ENCODE measurements at places on chromosomes 2 and 18. TPM values are rescaled to one million over a fixed set of nuclear protein-coding genes. Genes with fewer than 3 reads are reported as not detected.

CMPK2 gene
- polyA plus RNA-seq = 4.6 TPM

RGPD4 gene
- polyA plus RNA-seq = 0.05 TPM

- no peak for DNase-seq
Measured at GRCh38 chr2:178229927-178230326, 35.6 kb downstream of the OSBPL6 start.

- DNase-seq = no peak
Measured at GRCh38 chr2:189583227-189584198, 2.9 kb upstream of the SLC40A1 start.

RUFY4 gene
- not detected for polyA plus RNA-seq

GRCh38 chr2:144511937-144512336 lies 8.0 kb downstream of the ZEB2 start:
- DNase-seq = no peak

DNA sequence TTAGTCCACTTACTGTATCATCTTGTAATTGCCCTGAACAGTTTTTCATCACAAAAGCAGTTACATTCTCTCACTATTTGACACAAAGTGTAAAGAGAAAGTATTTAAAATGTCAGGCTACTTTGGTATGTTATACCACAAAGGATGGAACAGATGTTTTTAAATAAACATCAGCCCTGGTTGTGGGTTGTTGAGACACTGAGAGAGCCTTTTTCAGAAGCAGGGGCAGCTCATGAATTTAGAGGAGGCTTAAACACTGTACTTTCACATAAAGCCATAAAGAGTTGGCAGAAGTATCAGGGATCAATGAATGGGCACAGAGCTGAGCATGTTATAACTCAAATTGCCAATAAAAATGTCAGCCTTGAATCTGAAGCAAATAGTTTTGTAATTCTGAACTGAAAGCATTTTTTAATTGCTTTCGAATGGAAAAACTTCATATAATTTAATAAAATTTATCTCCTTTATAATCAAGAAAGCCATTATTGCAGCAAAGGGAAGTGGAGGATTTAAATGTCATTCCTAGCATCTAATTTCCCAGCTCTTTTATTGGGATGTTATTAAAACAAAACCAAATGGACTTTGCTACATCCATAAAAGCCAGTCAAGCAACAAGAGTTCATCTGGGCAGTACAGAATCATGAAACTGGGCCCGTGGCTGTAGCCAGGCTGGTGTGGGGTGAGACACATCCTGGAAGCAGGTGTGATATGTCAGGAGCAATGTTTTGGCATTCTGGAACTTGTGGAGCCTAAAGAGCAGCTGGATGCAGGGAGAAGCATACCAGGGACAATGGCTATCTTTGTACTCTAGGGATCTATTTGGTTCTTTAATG lies 95.1 kb upstream of the NT5C1B start:
- no peak for DNase-seq

GRCh38 chr2:175019566-175020327 lies 14.6 kb upstream of the CHN1 start:
- no peak for DNase-seq

- DNase-seq = no peak
Measured at GRCh38 chr2:176746411-176746810, 466.2 kb upstream of the HNRNPA3 start.

DNA sequence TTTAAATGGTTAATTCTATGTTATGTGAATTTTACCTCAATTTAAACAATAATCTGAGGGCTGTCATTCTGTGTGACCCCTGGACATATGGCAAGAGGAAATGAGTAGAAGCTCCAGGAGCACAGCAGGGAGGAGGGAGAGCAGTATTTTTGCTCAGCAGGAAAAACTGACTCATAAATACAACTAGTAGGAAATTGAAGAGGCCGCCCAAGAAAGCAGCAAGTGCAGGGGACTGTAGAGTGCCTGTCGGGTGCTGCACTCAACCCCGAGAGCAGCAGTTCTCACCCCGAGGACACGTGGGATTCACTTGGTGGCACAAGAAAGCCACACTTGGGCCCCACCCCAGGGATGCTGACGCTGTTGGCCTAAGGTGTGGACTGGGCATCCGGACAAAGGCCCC lies 60.8 kb downstream of the NPAS2 start:
- DNase-seq = no peak

KLF7 gene
- 18.6 TPM for polyA plus RNA-seq

DNA sequence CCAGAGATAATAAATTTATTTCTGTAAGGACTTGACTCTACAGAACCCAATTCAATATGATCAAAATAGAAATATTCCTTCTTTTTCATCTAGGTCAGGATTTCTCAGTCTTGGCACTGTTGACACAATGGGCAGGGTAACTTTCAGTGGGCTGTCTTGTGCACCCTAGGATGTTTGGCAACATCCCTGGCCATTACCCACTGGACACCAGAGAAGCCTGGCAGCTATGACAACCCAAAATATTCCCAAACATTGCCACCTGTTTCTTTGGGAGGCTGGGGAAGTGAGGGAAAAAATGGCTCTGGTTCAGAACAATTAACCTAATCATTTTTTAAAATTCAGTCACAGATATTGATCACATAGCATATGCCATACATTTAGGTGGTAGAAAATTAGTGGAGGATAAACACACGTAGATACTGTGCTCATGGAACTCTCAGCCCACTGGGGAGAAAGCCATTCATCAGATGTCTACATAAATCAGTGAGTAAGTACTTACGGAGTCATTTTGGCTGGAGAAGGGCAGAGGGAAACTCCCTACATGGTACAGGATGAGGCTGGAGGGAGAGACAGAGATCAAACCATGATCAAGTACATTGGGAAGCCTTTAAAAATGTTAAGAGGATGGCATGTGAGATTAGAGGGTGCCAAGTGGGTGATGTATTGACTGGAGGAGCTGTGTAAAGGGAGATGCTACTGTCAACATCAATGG lies 718 bp upstream of the TNP1 start:
- no peak for DNase-seq

DNA sequence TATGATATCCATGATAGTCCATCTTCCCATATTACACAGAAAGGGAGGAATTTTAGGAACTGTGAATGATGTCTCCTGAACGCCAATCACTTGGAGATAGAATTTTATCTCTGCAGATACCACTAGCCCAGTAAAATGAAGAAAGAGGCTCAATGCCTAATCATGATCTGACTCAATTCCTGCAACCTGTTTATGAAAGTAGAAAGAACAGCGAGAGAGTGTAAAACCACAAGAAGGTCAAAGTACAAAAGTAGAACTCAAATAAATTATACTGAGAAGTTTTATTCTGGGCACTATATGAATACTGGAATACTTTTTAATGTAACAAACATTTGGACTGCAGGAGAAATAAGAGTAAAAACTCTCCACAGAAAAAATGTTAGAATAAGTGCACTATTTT lies 892.1 kb upstream of the DDX18 start:
- DNase-seq = no peak

UGT1A9 gene
- polyA plus RNA-seq = 0.18 TPM

CCL20 gene
- 0.36 TPM for polyA plus RNA-seq

GRCh38 chr18:25843791-25844190 lies 246.6 kb downstream of the SS18 start:
- no peak for DNase-seq

DNA sequence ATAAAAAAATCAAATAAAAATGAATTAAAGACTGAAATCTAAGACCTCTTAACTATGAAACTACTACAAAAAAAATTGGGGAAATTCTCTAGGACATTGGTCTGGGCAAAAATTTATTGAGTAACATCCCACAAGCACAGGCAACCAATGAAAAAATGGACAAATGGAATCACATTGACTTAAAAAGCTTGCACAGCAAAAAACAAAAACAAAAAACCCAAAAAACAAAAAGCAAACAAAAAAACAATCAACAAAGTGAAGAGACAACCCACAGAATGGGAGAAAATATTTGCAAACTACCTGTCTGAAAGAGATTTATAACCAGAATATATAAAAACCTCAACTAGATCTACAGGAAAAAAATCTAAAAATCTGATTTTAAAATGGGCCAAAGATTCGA lies 63.4 kb upstream of the CHN1 start:
- DNase-seq = no peak

NYAP2 gene
- not detected for polyA plus RNA-seq

GRCh38 chr2:61492476-61492875 lies 21.6 kb upstream of the USP34 start:
- no peak for DNase-seq

IL36G gene
- 0.39 TPM for polyA plus RNA-seq

SLC5A7 gene
- polyA plus RNA-seq = 0.69 TPM

GRCh38 chr2:160429248-160430000 lies 64.2 kb downstream of the RBMS1 start:
- DNase-seq = no peak

DNA sequence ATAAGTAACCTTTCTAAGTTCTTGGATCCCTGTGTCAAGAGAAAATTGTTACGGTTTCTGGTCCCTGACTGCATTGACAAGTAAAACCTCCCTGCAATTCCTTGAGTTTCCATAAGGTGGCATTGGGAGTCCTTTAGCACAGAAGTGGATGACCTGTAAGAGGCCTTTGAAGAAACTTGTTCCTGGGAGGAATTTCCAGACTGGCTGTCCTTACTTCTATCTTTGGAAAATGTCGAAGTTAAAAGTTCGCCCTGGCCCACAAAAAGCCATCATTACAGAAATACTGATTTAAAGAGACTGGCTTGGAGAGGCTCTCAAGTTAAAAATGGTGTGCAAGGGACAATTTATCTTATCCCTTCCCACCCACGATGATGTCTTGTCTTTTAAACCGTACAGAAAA lies 218.4 kb downstream of the CDH20 start:
- DNase-seq = peak; percentile 47

DNA sequence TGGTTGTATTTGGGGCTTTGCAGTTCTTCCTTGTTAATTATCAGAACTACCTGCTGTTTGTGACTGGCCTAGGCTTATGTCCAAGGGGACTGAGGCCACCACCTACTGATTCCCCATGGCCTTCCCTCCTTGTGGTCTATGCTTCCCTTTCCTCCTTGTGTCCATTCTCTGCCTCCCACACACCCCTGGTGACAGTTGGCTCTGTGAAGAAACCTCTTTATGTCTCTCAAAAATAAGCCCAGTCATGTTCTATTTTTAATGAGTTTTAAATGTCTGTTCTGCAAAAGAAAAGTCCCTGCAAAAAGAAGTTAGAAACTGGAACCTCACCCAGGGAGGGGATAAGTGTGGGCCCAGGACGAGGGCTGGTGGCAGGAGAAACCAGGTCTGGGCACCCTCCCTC lies 105.0 kb downstream of the SMC6 start:
- no peak for DNase-seq

DNA sequence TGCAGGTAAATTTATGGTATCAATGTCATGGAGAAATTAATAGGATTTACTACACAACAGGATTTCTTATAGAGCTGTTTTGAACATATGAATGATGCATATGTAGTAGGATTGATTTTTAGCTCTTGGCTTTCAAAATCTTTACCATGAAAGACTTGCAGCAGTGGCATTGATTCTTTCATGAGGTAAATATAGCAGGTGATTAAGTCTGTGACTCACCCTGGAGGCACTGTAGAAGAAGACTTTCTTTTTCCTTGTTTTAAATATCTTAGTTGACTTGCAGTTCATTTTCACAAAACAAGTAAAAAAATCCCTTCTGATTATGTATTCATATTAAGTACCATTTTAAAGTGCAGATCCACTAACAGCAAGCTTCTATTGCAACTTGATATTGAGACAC lies 463.0 kb downstream of the FBXO15 start:
- no peak for DNase-seq

XIRP2 gene
- 0.05 TPM for polyA plus RNA-seq

DNA sequence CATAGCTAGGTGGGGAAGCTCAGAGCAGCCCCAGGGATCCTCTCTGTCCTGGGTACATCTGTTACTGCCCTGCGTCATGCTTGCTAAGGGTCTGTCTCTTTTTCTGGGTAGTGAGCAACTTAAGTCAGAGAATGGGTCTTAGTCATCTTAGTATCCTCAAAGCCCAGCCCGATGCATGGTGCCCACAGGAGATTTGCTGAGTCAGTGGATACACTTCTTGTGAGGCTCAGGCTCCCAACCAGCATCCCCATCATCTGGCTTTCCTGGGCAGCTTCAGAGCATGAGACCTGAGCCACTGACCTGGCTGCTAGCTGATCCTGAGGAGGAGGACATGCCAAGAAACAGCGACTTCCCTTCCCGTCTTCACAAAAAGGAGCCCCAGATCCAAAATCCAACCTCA lies 10.0 kb downstream of the FOXI3 start:
- no peak for DNase-seq

- no peak for DNase-seq
Measured at GRCh38 chr2:123502931-123503330, 522.2 kb upstream of the CNTNAP5 start.

DNA sequence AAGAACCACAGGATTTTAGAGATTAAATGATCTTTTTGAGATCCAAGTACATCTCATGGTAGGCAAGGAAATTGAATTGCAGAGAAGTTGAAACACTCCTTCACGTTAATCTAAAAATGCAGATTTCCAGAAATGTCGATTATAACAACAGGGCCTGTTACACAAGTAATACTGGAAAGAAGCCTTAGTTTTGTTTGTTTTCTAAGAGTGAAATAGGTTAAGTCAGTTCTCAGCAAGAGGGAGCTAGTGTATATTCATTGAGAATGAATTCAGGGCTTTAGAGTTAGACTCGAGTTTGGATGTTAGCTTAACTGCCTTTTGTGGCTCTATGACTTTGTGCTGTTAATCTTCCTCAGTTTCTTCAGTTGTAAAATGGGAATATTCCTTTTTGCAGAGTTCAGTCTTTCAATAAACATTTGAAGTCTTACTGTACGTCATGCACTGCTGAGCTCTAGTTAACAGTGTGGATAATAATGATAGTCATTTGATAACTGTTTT lies 926 bp downstream of the NDUFV2 start:
- peak; percentile 28 for DNase-seq

DSC2 gene
- 40.6 TPM for polyA plus RNA-seq

DNA sequence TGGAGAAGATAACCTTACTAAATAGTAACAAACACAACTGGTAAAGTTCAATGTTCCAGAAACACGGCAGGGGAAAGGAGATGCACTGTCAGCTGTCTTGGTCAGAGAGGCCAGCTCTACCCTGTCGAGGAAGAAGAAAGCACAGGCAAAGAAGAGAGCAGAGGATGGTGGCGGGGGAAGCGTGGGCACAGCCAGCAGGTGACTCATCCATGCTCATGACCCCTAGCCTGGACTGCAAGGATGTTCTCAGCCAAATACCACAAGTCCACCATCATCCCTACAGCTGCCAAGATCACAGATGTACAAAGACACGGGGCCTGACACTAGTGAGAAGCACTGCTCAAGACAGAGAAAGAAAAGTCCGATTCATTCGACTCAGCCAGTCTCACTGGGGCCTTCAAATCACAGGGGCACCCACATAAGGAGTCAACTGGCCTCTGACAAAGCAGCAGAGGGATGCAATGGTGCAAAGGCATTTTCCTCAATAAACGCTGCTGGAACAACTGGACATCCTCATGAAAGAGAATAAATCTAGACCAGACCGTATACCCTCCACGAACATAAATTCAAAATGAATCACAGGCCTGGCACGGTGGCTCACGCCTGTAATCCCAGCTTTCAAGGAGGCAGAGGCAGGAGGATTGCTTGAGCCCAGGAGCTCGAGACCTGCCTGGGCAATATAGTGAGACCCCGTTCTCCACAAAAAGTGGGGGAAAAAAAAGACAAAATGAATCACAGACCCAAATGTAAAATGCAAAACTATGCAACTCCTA lies 5.6 kb downstream of the DTYMK start:
- DNase-seq = no peak

PKDCC gene
- polyA plus RNA-seq = 386 TPM

- no peak for DNase-seq
Measured at GRCh38 chr2:31212659-31213600, 4.4 kb downstream of the CAPN14 start.
